ENCODE measurements at places on chromosomes 16 and 17.

DNA sequence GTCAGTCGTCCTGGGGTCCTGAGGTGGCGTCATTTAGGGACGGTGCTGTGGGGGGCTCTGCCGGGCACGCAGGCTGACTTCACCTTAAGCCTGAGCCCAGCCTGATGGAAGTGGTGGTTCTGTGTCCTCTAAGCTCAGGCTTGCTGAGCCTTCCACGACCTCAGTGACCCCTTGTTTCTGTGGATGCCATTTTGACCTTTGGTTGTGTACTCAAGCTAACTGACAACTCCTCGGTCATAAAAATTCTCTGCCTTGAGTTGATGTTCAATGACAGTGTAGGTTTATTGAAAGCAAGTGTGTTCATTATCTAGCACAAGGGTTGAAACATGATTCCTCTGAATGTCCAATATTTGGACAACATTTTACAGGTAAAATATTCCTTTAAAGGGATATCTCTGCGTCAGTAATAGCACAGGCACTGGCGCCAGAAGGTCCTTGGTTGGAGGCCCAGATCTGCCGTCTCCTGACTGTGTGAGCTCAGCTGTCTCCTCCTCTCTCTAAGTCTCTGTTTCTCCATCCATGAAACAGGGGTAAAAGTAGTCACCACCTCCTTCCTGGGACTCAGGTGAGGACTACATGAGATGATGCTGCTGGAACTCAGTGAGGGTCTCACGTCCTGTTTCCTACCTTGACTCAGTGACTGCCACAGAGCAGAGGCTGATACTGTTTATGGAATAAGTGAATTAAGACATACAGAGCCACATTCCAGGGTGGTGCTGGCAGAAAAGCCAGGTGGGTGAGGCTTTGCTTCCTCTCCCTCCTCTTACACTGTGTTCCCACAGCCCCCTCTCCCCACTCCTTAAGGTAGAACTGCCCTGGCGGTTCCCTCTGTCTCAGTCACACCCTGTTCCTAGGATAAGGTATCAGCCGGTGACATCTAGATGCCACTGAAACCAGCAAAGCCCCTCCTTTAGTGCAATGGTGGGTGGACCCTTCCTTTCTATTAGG is 75.7 kb downstream of the IRF8 start:
- peak; percentile 53 for DNase-seq

GRCh38 chr17:50186661-50187393 is 14.6 kb downstream of the COL1A1 start:
- DNase-seq = no peak

DNA sequence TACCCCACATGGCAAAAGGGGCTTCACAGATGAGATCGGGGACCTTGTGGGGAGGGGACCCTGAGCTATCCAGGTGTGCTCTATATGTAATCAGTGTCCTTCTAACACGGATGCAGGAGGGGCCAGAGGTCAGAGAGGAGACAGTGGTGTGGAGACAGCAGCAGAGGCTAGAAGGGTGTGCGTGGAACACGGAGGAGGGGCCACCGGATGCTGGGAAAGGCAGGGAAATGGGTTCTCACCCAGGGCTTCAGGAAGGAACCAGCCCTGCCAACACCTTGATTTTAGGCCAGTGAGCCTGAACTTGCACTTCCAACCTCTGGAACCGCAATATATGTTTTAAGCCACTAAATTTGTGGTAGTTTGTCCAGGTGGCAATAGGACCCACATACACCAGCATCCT is 4.6 kb upstream of the SLC38A8 start:
- peak; percentile 61 for DNase-seq

- DNase-seq = no peak
Measured at GRCh38 chr17:9309216-9309615, 266.4 kb downstream of the STX8 start.

DNA sequence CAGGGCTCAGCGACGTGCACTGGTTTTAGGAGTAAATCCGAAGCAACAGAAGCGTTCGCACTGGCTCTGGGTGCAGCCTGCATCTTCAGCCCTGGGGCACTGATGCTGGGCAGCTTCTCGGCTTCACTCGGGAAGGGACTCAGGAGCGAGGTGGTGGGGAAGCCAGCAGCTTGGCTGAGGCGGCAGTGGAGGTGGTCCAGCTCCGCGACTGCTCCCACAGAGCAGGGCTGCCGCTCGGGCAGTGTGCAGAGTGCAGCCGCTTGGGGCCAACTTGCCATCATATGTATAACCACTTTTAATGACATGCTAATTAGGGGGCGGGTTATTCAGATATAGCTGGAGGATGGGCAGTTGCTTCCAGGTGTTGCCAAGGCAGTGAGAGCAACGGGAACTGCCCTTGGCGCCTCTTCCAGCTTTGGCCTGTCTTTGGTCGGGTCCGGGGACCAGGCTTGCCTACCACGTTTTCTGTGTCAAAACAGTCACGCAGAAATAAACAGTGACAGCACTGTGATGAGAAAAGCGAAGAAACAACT is 26.7 kb downstream of the METRNL start:
- no peak for DNase-seq

GRCh38 chr17:63722403-63722802 is 19.2 kb downstream of the STRADA start:
- DNase-seq = no peak

- no peak for DNase-seq
Measured at GRCh38 chr16:48102083-48103008, 53.4 kb downstream of the ABCC12 start.

- no peak for DNase-seq
Measured at GRCh38 chr17:8397636-8398035, at the start of gene RNF222. RNF222 (minus strand) TSS chr17:8397827; CDS start chr17:8393461, 4,366 bp downstream.

DNA sequence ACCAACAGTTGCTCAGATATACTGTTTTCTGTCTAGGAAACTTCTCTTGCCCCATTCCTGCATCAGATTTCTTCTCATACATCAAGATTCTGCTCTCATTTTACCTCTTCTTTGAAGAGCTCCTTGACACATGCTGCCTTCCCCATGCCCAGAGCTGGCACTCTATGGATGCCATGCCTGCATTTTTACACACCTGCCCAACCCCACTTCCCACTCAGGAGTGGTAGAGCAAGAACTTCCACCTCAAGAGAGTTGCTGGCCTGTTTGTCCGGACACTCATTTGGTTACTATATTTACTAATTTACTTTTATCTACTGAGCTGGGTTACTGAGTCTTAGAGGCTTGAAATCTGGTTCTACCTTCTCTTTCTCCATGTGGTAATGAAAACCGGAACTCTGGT is 98.3 kb upstream of the HLF start:
- no peak for DNase-seq

GRCh38 chr17:47982091-47982617 is 11.2 kb downstream of the CDK5RAP3 start:
- no peak for DNase-seq

DNA sequence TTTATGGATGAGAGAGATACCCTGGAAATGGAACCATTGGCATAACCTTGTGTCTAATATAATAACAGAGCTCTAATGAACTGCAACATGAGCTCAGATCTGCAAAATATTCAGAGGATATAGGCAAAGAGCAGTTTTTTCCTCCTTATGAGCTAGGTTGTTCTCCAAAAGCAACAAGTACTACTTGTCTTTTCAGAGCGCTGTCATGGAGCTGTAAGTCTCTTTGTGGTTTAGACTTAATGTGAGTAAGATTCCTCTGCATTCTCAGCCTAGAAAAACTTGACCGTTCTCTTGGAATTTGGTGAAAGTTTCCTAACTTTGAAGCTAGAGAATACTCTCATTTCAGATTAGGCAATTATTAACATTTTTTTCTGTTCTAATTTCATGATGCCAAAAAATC is 85.2 kb downstream of the FTO start:
- no peak for DNase-seq

GRCh38 chr16:81137754-81138153 is 41.6 kb upstream of the GCSH start:
- DNase-seq = no peak

DNA sequence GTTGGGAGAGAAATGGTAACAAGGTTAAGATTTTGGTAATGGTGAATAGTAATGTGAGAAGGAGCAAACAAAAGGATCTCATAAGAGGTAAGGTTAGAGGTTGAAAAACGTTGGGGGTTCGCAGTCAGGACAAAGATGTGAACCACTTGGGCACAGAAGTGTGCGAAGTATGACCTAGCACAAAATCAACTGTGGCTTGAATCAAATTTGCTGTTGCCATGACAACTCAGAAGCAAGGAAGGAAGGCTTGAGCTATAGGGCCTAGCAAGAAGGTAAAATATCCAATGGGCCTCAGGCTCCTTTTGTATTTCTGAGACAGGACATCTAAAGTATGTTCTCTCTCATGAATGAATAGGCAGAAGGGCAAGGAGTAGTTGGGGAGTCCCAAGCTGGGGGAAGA is 24.5 kb upstream of the TEKT1 start:
- no peak for DNase-seq

DNA sequence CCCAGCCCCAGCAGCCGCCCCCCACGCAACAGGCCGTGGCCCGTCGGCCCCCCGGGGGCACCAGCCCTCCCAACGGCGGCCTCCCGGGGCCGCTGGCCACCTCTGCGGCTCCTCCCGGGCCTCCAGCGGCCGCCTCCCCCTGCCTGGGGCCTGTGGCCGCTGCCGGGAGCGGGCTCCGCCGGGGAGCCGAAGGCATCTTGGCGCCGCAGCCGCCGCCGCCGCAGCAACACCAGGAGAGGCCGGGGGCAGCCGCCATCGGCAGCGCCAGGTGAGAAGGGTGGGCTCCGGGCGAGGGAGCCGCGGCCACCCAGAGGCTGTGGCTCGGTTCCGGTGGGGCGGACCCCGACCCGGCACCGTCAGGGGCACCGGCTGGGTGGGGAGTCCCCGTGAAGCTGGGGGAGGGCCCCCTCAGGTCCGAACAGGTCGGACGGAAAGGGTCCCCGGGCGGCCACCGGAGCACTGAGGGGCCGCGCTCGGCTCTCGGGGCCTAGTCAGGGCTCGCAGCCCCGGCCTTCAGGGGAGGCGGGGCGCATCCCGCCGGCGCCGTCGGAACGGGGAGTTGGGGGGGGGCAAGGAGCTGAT is 583 bp downstream of the ATXN2L start:
- DNase-seq = no peak

GRCh38 chr17:19291646-19292376 is 54.6 kb downstream of the EPN2 start:
- no peak for DNase-seq

- no peak for DNase-seq
Measured at GRCh38 chr17:48721009-48721402, 1.3 kb downstream of the PRAC1 start.

DNA sequence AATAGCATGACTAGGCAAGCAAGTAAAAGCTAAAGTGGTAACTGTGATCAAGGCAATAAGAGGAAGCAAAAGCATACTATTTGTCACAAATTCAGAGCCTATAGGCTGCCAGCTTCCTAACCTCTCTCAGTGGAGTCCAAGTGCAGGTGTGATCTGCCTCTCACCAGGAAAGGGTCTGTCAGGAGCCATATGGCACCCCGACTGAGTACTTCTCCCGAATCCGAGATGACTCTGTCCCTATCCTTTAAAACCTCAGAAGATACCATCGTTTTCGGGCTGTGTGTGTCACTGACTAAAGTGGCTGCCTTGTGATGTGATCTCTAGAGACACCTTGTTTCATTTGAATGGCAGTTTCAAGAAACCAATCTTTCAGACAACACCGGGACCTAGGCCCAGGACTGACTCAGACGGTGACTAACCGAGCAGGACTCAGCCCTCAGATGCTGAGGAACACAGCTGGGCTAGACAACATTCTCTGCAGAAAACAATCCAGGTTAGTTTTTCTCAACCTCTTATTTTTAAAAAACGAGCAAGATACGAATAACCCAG is 63.6 kb downstream of the SMG6 start:
- DNase-seq = no peak

GRCh38 chr17:57341611-57342540 is 85.6 kb downstream of the MSI2 start:
- DNase-seq = no peak

DNA sequence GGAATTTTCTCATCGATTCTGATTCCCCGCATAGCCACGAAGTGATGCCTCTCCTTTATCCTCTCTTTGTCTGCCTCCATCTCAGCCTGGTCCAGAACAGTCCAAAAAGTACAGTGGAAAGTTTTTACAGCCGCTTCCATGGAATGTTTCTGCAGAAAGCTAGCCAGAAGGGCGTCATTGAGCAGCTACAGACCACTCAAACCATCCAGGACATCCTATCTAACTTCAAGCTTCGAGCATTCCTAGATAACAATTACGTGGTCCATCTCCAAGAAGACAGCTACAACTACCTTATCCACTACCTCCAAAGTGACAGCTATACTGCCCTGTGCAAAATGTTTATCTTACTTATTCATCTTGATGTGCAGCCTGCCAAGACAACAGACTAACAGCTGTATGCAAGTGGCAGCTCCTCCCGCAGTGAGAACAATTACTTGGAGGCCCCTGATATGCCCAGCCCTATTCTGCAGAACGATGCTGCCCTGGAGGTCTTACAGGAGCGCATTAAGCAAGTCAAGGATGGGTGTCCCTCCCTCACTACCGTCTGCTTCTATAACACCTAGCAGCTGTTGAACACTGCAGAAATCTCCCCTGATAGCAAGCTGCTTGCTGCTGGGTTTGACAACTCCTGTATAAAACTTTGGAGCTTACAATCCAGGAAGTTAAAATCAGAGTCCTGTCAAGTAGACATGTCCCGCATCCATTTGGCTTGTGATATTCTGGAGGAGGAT is 38.9 kb downstream of the SLFN12L start:
- DNase-seq = no peak

DNA sequence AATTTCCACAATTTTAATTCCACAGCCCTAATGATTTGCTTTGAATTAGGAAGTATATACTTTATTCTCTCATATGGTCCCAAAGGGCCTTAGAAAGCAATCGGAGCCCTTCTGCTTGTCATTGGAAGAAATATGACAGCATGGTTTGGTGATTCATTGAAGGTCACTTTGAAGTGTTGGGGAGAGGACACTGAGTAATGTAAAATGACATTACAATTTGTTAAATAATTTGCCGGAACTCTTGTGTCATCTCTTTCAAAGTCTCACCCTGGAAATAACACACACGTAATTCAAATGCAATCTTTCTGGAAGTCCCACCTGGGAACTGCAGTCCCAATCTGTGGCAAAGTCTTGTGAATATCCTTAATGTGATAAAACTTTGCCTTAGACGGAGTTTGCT is 59.8 kb downstream of the BMERB1 start:
- no peak for DNase-seq

GRCh38 chr17:18380471-18381157 is 3.0 kb downstream of the EVPLL start:
- no peak for DNase-seq

Data from chondrocyte (in vitro differentiated cells).